ENCODE measurements at places on chromosomes 3 and 15.
A peak's percentile ranks its signal among the peaks of the same experiment; 100 is the strongest.

DNA sequence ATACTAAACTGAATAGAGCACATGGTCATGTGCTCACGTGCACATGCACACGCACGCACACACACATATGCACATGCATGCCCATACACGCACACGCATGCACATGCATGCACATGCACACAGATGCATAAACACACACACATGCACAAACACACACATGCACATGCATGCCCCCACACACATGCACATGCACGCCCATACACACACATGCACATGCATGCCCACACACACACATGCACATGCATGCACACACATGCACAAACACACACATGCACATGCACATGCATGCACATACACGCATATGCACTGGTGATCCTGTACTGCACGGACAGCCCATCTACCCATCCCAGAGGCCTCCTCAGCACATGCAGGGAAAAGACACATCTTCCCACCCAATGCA is 426.6 kb downstream of the OCA2 start:
- no peak for DNase-seq

- DNase-seq, result no peak
Measured at GRCh38 chr15:38461066-38461833, 7.3 kb downstream of the FAM98B start.

DNA sequence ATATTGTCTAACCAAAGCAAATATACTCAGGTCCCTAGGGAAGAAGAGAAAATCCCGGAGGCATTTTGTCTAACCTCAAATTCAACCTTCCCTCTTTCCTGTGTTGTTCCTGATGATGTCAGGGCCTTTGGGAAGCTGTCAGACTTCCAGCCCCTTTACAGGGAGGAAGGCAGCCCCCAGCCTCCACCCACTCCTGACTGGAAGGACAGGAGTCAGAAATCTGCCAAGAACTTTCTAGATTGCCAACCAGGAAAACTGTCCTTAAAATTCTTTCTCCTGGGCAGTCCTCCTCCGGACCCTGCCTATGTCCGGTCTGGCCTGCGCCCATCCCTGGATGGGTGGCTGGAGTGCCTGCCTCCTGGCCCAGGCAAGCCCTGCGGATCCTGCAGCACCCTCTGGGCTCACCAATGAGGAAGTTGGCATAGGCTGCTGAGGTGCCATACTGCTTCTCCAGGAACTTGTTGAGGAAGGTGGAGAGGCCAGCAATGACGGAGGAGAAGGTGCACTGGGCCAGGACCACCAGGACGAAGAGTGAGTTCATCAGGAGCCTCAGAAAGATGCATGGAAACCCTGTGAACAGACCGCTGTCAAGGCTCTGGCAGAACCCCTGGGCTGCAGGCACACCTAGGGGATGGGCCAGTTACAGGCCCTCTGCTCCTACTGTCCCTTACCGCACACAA is 52.6 kb upstream of the RAB6B start:
- no peak for DNase-seq

- peak; percentile 33 for DNase-seq
Measured at GRCh38 chr3:137121704-137122314, 164.0 kb downstream of the IL20RB start.

- no peak for DNase-seq
Measured at GRCh38 chr3:76063019-76063418, 277.7 kb upstream of the ZNF717 start.

GRCh38 chr3:18445401-18446148 is 20.4 kb upstream of the SATB1 start:
- peak; percentile 87 for DNase-seq

GRCh38 chr3:46208167-46208704 is at the start of gene CCR1:
Gene CCR1 (minus strand): TSS chr3:46208313. CDS start chr3:46204313, 4,000 bp downstream.
- DNase-seq, result peak; percentile 92

- peak; percentile 40 for DNase-seq
Measured at GRCh38 chr15:88805031-88805780, 2.0 kb downstream of the ACAN start.

DNA sequence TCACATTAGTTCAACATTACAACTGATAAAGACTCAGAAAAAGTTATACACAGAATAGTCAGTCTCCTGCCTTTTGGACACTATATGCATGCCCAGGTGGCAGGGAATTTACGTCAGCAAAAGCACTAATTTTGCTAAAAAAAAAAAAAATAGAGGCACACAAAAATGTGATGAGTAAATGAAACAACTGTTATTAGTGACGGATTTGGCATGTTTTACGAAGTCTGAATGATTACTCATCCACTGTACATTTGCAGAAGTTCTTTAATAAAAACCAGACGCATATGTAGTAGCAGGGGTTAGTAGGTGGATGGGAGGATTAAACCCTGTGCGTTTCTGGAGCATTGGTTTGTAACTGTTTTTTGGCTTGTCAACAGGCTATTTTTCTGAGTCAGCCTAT is 99.0 kb downstream of the MITF start:
- no peak for DNase-seq

- DNase-seq, result no peak
Measured at GRCh38 chr3:106184540-106185457, 316.0 kb upstream of the CBLB start.

- DNase-seq, result no peak
Measured at GRCh38 chr3:188673646-188674186, 498.1 kb upstream of the TPRG1 start.

DNA sequence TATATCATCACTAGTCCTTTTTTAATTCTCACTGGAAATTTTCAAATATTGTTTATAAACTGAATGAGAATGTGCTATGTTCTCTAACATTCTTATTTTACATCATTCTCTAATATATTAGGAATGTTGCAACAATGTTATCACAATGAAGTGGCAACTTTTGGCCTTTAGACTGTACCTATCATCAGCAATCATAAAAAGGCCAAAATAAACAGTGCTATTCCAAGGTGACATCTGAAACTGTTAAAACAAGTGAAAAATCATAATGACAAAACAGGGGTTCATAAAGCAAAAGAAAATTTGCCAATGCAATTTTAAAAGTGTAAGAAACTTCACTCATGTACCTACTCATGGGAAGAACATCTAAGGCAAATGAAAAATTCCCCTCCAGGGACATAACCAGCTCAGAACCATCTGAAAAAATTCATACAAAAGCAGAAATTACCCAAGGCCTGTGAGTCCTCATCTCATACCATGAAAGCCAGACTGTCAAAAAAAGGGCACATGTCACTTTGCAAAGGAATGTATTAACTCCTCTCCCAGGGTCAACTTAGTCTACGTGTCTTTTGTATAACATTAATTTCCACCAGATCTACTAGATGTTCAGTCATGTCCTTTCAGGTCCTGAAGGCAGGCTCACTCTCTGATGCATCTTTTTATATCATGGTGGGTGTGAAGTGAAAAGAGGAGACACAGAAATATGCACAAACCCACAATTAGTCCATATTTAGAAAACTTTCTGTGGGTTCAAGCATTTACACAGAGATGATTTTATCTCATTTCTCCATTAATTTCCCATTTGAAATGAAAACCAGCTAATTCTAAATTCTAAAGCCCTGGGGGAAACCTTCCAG is 211.9 kb downstream of the CBLB start:
- DNase-seq, result no peak

DNA sequence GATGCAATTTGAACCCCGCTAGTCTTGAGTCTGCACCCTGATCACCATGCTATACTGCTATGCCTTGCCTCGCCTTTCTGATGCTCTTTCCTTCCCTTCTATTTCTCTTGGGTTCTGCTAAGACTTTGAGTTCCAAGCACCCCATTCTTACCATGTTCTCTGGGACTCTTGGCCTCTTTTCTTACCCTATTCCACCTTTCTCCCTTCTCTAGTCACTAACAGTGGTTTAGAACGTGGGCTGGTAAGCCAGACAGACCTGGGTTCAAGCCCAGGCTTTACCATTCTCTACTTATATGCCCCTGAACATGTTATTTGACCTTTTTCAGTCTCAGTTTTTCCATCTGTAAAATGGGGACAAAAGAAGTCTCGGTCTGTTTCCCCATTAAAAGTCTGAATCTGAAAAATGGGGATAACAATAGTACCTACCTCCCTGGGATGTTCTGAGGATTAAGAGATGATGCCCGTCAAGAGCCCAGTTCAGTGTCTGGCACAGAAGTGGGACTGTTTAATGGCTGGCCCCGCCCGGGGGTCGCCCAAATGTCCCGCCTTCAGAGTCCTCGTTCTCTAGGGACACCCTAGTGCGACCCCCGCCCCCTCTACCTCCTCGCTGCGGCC is 376 bp downstream of the TADA3 start:
- DNase-seq, result no peak
